Activated CD4-positive, alpha-beta T cell treated with anti-CD3 and anti-CD28 coated beads, Interleukin-2, Interleukin-4, amounts not matched to agents 100 ng/mL and 50 ng/mL, durations not matched to agents 16 hours and 8 hours (primary cell): ENCODE measurements at places on chromosomes 2 and 18.

DNA sequence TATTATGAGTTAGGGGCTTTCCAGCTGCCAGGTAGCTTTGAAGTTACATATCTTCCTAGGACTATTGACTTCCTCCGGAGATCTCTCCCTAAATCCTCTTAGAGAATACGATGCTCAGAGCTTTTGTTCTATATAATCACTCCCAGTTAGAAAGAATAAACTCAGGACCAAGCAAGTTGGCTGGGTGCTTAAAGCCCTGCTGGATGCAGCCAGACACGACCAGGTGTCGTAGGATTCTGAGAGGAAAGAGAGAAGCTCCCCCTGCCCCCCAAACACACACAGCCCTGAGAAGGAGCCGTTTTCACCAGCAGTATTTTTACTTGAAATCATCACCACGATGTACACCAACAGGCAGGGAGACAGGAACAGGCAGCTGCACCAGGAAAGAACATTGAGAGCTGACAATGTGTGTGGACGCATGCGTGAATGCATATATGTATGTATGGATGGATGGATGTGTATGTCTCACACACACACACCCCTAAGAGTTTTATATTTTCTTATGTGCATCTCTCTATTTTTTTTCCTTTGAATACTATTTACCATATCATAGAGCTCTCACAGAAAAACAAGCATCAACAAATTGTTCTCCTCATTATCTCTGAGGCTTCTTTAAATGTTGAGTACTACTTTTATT lies 382.6 kb downstream of the EPHA4 start:
- DNase-seq: no peak

- DNase-seq: no peak
Measured at GRCh38 chr2:227534714-227535113, 62.8 kb downstream of the AGFG1 start.

- no peak for DNase-seq
Measured at GRCh38 chr2:63737081-63737751, 104.5 kb upstream of the UGP2 start.

DNA sequence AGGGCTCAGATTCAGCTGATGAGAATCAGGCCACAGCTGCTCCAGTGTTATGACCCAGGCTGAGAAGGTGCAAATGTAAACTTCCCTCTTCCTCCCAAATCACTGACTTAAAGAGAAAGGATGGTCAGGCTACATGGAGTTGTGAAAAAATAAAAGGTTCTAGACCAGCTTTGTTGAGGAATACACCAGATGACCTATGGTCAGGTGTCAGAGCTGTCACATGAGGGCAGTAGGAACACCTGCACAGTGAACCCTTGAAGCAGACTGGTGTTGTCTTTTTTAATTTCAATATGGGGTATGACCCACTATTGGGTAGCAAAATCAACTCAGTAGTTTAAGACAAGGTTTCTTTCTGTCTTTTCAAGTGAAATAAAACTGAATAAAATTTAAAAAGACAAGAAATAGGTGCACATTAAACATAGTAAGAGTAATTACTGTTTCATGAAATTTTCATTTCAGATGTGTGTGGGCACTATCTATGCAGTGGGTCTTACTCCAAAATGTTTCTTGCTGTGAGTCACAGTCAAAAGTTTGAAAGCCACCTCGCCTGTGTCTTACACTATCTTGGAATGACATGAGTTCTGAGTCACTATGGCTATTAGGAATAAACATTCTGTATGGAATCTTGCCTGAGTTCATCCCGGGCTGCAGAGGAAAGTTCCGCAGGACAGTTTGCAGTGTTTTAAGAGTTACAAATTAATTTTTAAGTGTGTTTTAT lies 83.6 kb downstream of the ACVR1 start:
- DNase-seq: no peak

GRCh38 chr2:109527846-109528705 lies 85.7 kb downstream of the SEPTIN10 start:
- no peak for DNase-seq
